Karpas-422 (cell line): ENCODE measurements at places on chromosomes 12 and 14. TPM values are rescaled to one million over a fixed set of nuclear protein-coding genes. Genes with fewer than 3 reads are reported as not detected.

Gene CLEC4C
- total RNA-seq = not detected in 2 replicates

Gene ERBB3
- total RNA-seq = not detected in 2 replicates

Gene NUAK1
- total RNA-seq = not detected in 2 replicates

Gene CLEC9A
- not detected in 2 replicates for total RNA-seq

Gene STYK1
- not detected in 2 replicates for total RNA-seq

GRCh38 chr14:93943052-93943451 is 15.9 kb downstream of the FAM181A start:
- no peaks in the 10 kb centered on the region for H3K27me3 ChIP-seq
- no peaks in the 10 kb centered on the region for H3K36me3 ChIP-seq

DNA sequence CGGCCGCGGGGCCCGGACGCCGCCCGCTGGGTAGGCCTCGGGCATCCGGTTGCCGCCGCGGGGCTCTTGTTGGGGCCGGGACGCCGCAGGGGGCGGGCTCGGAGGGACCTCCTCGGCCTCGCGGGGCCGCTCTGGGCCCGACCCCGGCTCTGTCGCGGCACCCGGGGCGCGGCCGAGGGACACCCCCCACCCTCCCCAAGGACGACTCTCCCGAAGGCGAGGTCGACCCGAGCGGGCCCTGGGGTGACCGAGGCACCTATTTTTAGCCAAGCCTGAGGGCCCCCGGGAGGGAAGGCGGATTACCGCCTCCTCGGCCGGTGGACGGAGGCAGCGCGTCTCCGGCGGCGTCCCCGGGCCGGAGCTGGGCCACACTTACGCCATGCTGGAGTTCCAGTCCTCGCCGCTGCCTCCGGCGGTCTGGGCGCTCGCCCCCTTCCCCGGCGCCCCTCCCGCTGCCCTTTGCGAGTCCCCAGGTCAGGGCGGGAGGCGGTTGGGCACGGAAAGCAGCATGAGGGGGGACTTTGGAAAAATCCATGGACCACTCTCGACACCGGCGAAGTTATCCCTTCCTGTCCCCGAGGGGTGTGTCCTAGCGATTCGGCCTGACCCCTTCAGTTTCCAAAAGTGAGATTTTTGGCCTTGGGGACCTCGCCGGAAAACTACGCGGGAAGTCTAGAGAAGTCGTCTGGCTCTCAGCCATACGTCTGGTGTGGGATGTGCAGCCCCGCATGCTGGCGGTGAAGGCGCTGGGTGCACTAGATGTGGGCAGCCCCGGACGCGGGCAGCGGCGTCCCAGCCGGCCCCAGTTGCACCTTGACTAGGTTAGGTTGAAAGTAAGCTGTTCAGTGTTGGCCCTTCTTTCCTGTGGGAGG is 699 bp downstream of the KTN1 start:
- peak overlapping the region; percentile 79 for H3K4me3 ChIP-seq
- H3K36me3 ChIP-seq = peaks cover 14% of the 10 kb centered on the region; the same call in 1 of the 2 replicates
- peak overlapping the region; percentile 76 for H3K27ac ChIP-seq
- H3K27me3 ChIP-seq = no peaks in the 10 kb centered on the region
- DNase-seq = peak; percentile 85

DNA sequence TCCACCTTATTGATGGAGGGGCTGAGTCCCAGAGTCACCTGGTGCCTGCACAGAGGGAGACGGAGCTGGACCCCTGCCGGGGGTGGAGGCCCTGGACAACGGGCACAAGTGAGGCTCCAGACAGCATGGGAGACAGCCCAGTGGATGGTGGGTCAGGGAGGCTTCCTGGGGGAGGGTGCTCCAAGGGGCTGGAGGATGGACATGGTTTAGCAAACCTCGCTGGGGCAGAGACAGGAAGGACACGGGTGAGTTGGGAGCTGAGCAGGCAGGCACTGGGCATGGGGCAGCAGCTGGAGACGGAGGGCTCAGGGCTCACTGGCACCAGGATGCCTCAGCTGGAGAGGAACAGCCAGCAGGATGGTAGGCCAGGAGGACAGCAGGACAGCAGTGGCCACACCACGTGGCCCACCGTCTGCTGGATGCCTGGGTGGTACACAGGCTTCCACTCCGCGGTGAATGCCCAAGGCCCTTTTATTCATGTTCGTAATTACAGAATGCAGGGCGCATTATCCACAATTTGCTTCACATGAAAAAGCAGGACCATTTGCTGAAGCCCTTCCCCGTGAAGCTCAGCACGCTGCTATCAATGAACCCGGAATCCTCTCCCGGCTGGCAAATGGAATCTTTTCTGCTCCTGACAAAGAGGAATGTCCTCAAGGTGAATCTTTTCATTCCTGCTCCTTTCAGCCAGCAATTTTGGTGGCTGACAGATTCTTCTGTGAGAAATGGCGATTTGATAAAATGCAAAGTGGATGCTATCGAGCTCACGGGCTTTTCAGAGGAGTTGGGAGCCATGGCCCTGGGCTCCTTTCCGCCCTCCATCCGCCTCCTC is 138.1 kb upstream of the C14orf180 start:
- H3K4me3 ChIP-seq = no peak overlapping the region
- H3K27ac ChIP-seq = no peak overlapping the region
- no peak for DNase-seq
- no peaks in the 10 kb centered on the region; the same call in 1 of the 2 replicates for H3K27me3 ChIP-seq

- H3K27me3 ChIP-seq = no peaks in the 10 kb centered on the region
- H3K36me3 ChIP-seq = no peaks in the 10 kb centered on the region
- no peak for DNase-seq
- no peak overlapping the region for H3K27ac ChIP-seq
- H3K4me1 ChIP-seq = no peaks in the 10 kb centered on the region
Observed at GRCh38 chr12:45668641-45669040, 60.9 kb upstream of the ARID2 start.

GRCh38 chr12:46660719-46661109 is 165.1 kb downstream of the SLC38A4 start:
- H3K27ac ChIP-seq = no peak overlapping the region
- no peaks in the 10 kb centered on the region for H3K27me3 ChIP-seq
- no peak overlapping the region for H3K4me3 ChIP-seq
- no peaks in the 10 kb centered on the region for H3K36me3 ChIP-seq
- no peak for DNase-seq

DNA sequence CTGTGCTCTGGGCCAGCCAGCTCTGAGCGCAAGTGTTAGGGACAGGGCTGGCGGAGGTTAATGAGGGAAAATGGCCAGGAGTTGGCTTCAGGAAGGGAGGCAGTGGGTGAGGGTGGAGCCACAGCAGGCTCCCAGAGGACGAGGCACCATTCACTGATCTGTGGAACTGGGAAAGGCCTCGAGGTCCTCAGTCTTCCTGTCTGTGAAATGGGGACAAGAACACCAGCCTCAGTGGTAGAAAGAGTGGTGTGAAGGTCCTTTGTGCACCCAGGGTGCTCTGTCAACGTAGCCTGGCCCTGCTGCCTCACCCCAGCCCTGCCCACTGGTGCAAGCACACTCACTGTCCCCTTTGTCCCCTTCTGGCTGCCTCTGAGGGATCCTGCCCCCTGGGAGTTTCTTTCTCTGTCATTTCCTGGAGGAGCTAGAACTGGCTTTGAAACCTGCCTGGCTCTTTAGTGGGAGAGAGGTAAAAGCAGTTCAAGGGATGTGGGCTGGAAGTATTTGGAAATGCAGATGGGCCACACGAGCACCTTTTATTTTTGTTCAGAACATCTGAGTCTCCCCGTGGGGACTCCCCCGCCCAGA is 25.0 kb downstream of the SYNDIG1L start:
- no peak for DNase-seq
- no peaks in the 10 kb centered on the region for H3K36me3 ChIP-seq
- peak overlapping the region; percentile 47; the same call in 1 of the 2 replicates for H3K4me3 ChIP-seq

GRCh38 chr12:52305921-52306705 is 14.8 kb upstream of the KRT81 start:
- H3K4me3 ChIP-seq = no peak overlapping the region
- DNase-seq = no peak
- no peaks in the 10 kb centered on the region for H3K4me1 ChIP-seq
- H3K27ac ChIP-seq = no peak overlapping the region
